NCI-H1048 (cell line): ENCODE measurements at places on chromosomes 5 and 9.

DNA sequence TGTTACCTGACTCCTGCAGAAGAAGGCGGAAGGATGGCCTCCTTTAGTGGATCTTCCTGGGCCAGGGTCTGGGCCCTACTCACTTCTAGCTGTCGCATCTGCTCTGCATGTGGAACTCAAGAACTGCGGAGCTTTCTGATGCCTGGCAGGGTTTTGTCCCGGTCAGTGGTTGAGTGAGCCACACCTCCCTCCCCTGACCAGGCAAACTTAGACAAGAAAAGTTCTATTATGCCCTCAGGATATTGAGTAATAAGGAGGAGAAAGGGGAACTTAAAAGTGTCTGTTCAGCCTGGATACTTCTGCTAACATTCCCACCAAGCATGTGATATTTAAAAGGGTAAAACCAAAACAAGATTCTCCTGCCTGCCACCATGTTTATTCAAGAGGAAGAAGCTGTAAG lies at the start of gene FYB1:
TSS of gene FYB1 (minus strand) at position 127 of the 400 bp plus-strand sequence. CDS start 16,603 bp downstream, outside the sequence.
- DNase-seq = no peak

DNA sequence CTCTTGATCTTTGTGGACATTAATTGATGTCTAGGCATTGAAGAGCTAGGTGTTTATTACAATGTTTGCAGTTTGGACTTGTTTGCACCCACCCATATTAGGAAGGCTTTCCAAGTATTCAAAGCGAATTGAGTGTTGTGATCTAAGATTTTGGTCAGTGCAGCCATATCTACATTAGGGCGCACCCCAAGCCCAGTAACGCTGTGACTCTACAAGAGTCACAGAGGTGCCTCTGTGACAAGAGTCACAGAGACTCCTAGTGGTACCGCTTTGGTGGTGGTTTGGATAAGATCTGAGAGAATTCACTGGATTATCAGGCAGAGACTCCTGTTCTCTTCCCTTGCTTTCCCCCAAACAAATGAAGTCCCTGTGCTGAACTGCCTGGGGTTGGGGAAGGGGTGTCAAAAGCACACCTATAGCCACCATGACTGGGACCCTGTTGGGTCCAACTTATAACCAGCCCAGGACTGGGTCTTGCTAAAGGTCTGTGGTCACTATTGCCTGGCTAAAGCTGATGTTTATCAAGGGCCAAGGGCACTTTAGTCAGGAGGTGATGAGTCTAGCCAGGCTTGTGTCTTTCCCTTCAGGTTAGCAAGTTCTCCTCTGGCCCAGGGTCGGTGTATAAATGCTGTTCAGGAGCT lies 114.1 kb upstream of the RIOK2 start:
- peak; percentile 2 for DNase-seq

GRCh38 chr9:120137186-120137840 lies 442.7 kb downstream of the CDK5RAP2 start:
- DNase-seq = no peak

DNA sequence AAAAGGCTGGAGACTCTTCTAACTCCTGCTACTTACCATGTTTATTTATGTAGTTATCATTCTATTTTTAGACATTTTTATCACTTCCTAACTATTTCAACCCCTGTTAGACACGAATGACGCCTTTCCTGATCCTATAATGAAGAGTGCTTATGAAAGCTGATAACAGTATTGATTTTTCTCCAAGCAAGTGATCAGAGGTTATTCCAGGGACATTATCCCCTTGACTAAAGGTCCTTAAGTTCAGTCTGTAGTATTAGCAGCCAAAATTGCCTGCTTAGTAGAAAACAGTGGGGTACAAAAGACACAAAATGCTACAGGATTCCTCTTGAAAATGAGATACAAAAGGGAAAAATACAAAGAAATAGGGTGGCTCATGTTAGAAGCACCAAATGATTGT lies 235.6 kb downstream of the DNAH5 start:
- no peak for DNase-seq

DNA sequence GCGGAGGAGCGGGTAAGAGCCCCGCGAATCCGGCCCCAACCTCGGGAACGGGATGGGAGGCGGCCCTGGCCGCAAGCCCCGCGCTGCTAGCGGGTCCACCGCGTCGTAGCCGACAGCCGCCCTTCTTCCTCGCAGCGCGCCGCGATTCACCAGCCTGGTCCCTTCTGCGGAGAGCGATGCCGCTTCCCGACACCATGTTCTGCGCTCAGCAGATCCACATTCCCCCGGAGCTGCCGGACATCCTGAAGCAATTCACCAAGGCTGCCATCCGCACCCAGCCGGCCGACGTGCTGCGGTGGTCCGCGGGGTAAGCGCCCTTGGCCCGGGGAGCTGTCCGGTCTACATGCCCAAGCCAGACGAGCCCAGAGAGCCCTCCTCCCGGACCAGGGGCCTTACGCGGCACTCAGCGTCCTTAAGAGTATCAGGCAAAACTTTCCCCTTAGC lies 335 bp downstream of the ROPN1L start:
- DNase-seq = no peak

- DNase-seq = no peak
Measured at GRCh38 chr9:17625644-17626388, 47.0 kb downstream of the SH3GL2 start.

DNA sequence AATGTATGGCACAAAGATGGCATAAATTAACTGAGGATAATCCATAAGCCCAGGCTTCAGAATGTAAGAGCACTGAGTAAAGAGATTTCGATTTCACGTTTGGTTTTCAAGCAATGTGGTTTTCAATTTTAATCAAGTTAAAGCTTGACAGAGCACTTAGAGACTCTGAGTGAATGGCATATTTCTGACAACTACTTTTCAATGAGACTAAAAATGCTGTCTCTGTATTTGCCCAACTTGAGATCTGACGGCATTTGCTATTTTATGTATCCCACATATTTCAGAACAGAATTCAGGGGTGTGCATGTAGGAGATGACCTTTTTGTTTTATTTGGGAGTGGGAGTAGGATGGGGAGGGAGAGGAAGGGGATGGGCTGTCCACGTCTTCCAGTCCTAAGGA lies 280.3 kb upstream of the PANK3 start:
- DNase-seq = no peak

DNA sequence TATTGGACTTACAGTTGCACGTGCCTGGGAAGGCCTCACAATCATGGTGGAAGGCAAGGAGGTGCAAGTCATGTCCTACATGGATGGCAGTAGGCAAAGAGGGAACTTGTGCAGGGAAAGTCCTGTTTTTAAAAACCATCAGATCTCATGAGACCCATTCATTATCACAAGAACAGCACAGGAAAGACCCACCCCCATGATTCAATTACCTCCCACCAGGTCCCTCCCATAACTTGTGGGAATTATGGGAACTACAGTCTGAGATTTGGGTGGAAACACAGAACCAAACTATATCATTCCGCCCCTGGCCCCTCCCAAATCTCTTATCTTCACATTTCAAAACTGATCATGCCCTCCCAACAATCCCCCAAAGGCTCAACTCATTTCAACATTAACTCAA lies 75.6 kb downstream of the ZFAND5 start:
- DNase-seq = no peak

- DNase-seq = no peak
Measured at GRCh38 chr5:130323804-130324454, 419.7 kb downstream of the CHSY3 start.

- no peak for DNase-seq
Measured at GRCh38 chr9:69204849-69205248, 30.8 kb downstream of the TJP2 start.

GRCh38 chr5:38110130-38110529 lies 148.2 kb upstream of the EGFLAM start:
- DNase-seq = no peak

DNA sequence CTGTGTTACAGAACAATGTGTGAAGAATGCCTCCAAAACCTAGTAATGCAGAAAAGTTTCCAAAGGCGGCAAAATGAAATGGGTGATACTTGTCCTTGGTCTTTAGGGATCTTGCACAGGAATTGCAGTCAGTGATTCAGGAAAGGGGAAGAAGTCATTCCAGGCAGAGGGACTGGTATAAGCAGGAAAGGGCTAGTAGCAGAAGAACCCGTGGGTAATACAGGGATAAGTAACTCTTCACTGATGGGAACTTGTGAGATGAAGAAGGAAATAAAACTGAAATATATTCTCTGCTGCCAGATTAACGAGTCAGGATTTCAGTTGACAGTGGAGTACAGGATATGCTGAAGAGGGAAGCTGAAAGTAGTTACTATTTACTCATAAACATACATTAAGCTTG lies 1.2 kb downstream of the SRFBP1 start:
- no peak for DNase-seq

GRCh38 chr5:38935437-38935836 lies 89.6 kb downstream of the OSMR start:
- DNase-seq = no peak

DNA sequence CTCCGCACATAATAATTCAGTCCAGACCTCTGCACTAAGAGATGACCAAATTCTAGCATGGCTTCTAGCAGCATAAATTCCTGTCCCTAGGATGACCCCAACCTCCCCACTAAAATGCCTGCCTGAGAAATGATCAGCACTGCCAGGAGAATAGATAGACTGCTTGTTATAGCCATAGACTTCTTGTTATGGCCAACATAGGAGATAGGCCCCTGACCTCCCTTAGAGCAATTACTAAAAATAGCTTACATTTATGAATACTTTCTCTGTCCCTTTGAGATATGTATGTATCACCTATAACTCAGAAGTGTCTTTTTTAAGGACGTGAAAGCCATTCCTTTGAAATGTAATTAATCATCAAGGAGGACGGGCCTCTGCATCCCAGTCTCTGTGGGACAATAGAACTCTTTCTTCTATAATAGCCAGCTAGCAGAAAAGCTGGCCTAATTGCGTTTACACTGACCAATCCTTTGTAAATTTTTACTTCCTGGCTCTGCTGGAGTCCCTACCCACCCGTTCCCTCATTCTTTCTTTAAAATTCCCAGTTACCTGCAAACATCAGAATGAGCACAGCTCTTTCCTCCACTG lies 1002.7 kb downstream of the CDH18 start:
- DNase-seq = no peak

- DNase-seq = no peak
Measured at GRCh38 chr9:20284601-20285289, 337.6 kb downstream of the MLLT3 start.

DNA sequence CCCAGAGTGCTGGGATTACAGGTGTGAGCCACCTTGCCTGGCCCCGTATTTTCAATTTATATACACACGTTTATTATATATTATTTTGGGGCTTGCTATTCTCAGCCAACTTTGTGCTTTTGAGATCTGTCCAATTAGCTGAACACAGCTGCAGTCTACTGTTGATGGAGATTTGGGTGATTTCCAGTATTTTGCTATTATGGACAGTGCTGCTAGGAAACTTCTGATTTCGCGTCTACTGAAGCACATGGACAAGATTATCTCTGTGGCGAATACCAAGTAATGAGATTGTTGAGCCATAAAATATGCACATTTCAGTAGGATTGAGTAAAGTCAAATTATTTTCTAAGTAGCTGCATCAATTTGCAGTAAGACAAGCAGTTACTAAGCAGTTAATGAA lies 1731.2 kb upstream of the CDH6 start:
- DNase-seq = no peak

- DNase-seq = no peak
Measured at GRCh38 chr5:83911367-83911919, 190.8 kb upstream of the HAPLN1 start.

DNA sequence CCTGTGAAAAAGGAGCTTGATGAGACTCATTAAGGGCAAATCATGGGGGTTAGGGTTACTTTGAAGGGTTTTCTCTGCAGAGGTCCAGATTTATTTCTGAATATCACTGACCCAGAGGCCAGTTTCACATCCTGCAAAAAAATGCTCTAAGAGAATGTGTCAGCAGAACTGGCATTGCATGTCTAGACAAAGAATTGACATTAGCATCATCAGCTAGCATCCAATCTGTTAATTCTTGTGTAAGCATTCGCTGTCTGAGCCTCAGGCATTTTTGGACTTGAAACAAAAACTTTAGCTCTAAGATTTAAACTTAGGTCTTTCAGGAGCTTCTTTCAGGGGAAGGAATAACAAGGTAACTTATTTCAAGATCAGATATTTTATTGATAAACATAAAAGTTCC lies 187.9 kb upstream of the ELL2 start:
- no peak for DNase-seq

DNA sequence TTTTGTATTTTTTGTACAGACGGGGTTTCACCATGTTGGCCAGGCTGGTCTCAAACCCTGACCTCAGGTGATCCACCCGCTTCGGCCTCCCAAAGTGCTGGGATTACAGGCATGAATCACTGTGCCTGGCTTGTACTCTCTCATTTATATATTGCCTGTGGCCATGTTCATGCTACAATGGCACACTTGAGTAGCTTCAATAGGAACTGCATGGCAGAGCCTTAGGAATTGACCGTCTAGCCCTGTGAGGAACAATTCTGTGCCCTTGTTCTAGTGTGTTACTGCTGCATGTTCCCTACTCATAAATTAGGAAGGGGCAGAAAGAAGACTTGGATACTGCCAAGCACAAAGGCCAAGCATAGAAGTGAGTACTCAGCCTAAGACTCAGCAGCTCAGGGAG lies 104.2 kb downstream of the LIFR start:
- no peak for DNase-seq

DNA sequence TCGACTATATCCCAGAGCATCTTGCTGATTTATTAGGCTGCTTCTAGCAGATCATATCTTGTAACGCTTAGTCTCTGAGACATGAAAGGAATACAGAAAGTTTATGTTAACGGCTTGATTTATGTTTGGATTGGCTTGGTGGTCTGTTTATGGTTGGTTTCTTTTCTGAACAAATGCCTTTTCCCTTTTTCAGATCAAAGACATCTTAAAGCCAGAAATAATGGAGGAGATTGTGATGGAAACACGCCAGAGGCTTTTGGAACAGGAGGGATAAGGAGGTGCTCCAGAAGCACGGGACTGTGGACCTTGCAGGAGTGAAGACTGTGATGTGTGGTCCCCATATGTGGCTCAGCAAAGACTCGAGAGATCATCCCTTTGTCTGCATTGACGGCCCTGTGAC lies 9.9 kb downstream of the EXOSC2 start:
- no peak for DNase-seq

DNA sequence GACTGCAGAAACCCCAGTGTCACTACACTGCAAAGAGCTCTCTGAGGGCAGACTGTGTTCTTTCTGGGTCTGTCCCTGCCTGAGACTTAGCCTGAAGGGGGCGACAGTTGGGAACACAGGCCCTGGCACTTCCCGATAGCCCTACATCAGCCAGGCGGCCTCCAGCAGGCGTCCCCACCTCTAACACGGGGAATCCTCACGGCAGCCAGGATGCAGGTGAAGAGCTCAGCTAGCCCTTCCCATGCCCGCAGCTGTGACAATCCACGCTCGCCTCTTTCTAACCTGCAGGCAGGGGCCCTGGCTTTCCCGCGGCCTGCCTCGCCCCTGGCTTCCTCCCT lies 5.9 kb downstream of the MED22 start:
- DNase-seq = no peak

- no peak for DNase-seq
Measured at GRCh38 chr5:54671681-54672080, 154.1 kb downstream of the SNX18 start.

GRCh38 chr9:130561056-130561455 lies 18.3 kb upstream of the FUBP3 start:
- no peak for DNase-seq
